ENCODE measurements at places on chromosomes 11 and 22.

GRCh38 chr11:2687782-2688191, 12.0 kb downstream of the KCNQ1OT1 start:
- no peaks in the 10 kb centered on the region for H3K27me3 ChIP-seq
- H3K36me3 ChIP-seq, result no peaks in the 10 kb centered on the region
- no peak overlapping the region for H3K27ac ChIP-seq

DNA sequence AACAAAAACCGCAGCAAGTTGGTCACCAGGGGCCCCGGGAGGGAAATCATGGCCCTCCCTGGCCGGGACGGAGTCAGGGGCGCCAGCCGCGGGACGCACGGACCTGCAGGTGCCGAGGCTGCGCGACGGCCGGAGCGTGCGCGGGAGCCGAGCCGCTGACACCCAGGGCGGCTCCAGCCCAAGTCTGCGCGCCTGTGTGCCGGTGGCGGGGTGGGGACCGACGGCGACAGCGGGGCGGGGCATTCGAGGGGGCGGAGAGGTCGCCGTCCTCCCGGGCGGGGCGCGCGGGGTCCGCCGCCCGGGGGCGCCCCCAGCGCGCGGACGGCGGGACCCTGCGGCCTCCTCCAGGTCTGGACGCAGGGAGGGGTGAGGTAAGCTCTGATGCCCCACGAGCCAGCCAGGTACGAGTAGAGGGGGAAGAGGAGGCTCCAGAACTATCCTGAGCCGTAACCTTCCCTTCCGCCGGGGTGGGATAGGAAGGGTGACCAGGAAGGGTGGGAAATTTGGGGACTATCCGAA, at the start of gene ESAM:
Gene ESAM (minus strand): TSS at position 186 of the 519 bp plus-strand sequence. CDS start 136 bp downstream, at position 50.
- peak within 1 kb of the TSS; percentile 83 for H3K4me3 ChIP-seq
- peaks cover 37% of the 10 kb centered on the region for H3K27me3 ChIP-seq
- H3K4me1 ChIP-seq, result peaks cover 27% of the 10 kb centered on the region

DNA sequence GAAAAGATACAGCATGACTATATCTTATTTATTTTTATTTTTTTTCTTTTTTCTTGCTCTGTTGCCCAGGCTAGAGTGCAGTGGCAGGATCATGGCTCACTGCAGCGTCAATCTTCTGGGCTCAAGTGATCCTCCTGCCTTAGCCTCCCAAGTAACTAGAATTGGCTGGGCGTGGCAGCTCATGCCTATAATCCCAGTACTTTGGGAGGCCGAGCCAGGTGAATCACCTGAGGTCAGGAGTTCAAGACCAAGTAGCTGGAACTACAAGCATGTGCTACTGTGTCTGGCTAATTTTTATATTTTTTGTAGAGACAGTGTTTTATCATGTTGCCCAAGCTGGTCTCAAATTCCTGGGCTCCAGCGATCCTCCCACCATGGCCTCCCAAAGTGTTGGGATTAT, 28.3 kb upstream of the CCDC134 start:
- H3K27me3 ChIP-seq, result no peaks in the 10 kb centered on the region
- H3K4me1 ChIP-seq, result peaks cover 7% of the 10 kb centered on the region
- H3K27ac ChIP-seq, result no peak overlapping the region
- no peak for DNase-seq
- H3K36me3 ChIP-seq, result no peaks in the 10 kb centered on the region

GRCh38 chr22:40300884-40301672, 45.2 kb upstream of the ADSL start:
- no peaks in the 10 kb centered on the region for H3K27me3 ChIP-seq
- no peak overlapping the region for H3K27ac ChIP-seq

GRCh38 chr22:29224121-29224858, 18.6 kb downstream of the EMID1 start:
- no peak for DNase-seq
- H3K36me3 ChIP-seq, result no peaks in the 10 kb centered on the region
- no peak overlapping the region for H3K4me3 ChIP-seq
- H3K4me1 ChIP-seq, result no peaks in the 10 kb centered on the region

- H3K4me3 ChIP-seq, result no peak overlapping the region
- no peaks in the 10 kb centered on the region for H3K36me3 ChIP-seq
- H3K4me1 ChIP-seq, result no peaks in the 10 kb centered on the region
- no peak overlapping the region for H3K27ac ChIP-seq
These were observed 812.8 kb downstream of the TBC1D22A start for GRCh38 chr22:47575291-47575690.

GRCh38 chr11:58433638-58434203, 5.8 kb upstream of the OR5B2 start:
- DNase-seq, result no peak
- H3K4me1 ChIP-seq, result no peaks in the 10 kb centered on the region
- no peaks in the 10 kb centered on the region for H3K36me3 ChIP-seq
- peaks cover 2% of the 10 kb centered on the region for H3K27me3 ChIP-seq

- H3K27ac ChIP-seq, result no peak overlapping the region
- no peaks in the 10 kb centered on the region for H3K4me1 ChIP-seq
- H3K27me3 ChIP-seq, result peaks cover 5% of the 10 kb centered on the region
- H3K36me3 ChIP-seq, result no peaks in the 10 kb centered on the region
These were observed 94.6 kb upstream of the OR9G4 start for GRCh38 chr11:56842814-56843794.

- H3K27ac ChIP-seq, result no peak overlapping the region
- no peak overlapping the region for H3K4me3 ChIP-seq
- H3K4me1 ChIP-seq, result peaks cover 23% of the 10 kb centered on the region
- no peak for DNase-seq
These were observed 76.8 kb upstream of the SUSD2 start for GRCh38 chr22:24104307-24105012.

DNA sequence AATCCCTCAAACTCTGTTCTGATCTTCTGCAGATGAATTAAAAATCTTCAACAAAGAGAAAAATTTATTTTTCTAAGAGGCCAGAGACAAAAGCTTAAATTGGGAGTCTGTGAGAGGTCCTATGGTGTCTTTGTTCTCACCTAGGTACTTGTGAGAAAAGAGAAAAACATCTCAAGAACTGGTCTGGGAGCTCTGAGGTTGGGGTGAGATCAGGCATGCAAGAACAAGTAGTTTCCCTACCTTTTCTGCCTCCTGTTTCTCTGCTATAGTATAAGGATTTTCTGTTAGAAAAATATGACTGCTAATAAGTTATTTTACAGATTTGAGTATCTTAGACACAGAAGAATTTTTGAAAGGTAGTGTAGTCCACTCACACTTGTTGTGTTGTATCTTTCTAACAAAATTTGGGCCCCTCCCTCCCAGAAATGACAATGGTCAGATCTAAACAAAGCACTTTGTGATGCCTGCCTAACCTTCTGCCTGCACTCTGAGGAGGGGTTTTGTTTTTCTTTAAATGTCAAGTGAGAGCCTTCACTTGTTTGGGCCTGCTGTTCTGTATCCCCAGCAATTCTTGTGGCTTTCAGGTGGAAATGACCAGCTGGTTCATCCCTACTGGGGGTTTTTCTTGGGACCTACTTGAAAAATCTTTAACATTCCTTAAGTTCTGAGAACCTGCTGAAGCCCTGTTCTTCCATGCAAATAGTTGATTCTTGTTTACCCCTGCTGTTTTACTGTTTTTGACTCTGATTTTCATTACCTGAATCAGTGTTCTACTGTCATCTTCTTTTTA, 13.6 kb upstream of the OR51S1 start:
- peaks cover 2% of the 10 kb centered on the region for H3K27me3 ChIP-seq
- H3K4me3 ChIP-seq, result no peak overlapping the region
- no peaks in the 10 kb centered on the region for H3K36me3 ChIP-seq
- no peak for DNase-seq
- no peaks in the 10 kb centered on the region for H3K4me1 ChIP-seq

DNA sequence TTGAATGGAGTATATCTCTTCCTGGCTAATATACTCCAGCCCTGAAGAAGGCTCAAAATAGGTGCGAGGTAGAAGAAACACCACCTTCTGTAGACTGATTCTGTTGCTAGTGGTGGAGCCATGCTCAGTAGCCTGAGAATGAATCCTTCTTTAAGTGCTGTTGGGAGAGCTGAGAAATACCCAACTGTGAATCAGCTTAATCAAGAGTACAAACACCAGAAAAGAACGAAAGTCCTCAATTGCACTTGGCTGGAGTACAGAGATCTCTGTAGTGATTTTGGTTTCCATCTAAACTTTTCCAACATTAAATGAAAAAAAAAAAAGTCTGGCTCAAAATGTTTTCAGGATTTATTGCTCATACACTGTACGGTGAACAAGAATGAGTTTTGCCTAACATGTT, 619.1 kb downstream of the METTL15 start:
- no peak overlapping the region for H3K27ac ChIP-seq
- no peaks in the 10 kb centered on the region for H3K27me3 ChIP-seq
- H3K36me3 ChIP-seq, result no peaks in the 10 kb centered on the region
- H3K4me1 ChIP-seq, result no peaks in the 10 kb centered on the region
- DNase-seq, result no peak
- H3K4me3 ChIP-seq, result no peak overlapping the region

DNA sequence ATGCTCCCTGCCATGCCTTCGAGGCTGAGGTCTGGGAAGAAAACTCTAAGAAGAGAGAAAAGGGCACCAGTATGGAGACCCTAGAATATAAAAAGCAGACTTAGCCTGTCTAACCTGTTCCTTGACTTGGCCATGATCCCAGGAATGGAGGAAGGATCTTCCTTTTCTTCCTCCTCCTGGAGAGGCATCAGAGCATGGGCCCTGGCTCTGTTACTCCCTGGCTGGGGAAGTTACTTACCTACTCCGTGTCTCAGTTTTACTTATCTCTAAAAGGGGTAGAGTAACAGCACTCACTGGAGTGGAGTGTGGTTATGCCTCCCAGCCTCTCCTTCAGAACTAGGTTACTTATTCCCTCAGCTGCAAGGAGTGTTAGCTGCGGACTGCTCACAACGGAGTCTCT, 55.2 kb upstream of the PHF21A start:
- H3K4me3 ChIP-seq, result no peak overlapping the region
- peaks cover 14% of the 10 kb centered on the region for H3K27me3 ChIP-seq
- H3K36me3 ChIP-seq, result no peaks in the 10 kb centered on the region
- DNase-seq, result no peak
- no peaks in the 10 kb centered on the region for H3K4me1 ChIP-seq

- no peaks in the 10 kb centered on the region for H3K4me1 ChIP-seq
- no peak for DNase-seq
- H3K27ac ChIP-seq, result no peak overlapping the region
- H3K27me3 ChIP-seq, result no peaks in the 10 kb centered on the region
These were observed 15.6 kb downstream of the APOL4 start for GRCh38 chr22:36185828-36186624.

Data from activated naive CD8-positive, alpha-beta T cell treated with anti-CD3 and anti-CD28 coated beads, Interleukin-2, amount 50 U/mL, for 24 hours (primary cell).